ENCODE measurements at places on chromosomes 3 and 15.

DNA sequence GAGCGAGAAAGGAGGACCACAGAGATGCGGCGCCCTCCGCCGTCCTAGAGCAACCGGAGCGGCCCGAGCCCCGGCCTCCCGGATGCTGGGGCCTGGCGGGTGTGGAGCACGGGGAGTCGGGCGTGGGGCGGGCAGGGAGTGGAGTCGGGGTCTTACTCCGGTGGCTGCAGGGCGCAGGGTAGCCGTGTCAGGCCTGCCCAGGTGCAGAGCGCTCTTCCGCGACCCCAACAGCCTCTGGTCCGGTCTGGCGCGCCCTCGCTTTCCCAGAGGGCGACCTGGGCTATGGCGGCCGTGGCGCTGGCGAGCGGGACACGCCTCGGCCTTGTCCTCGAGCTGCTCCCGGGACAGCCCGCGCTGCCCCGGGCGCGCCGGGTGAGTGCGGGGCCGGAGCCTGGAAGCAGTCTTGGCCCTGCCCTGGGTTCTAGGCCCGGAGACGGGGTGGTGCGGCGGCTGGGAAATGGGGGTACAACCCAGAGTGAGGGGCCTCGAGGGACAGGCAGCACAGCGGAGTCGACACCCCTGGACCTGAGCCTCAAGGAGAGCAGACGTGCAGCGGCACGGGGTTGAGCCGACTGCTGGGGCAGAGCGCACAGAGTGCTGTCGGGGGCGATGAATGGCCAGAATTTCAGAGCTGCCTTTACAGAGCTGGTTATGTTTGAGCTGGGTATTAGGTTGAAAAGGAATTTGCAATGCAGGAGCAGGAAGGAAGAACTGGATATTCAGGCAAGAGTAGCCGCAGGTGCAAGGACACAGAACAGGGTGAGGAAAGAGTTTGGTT is at the start of gene ZNF662:
ZNF662 (plus strand) TSS at position 73 of the 778 bp plus-strand sequence. CDS start 1,973 bp downstream, outside the sequence.
- no peak for DNase-seq

DNA sequence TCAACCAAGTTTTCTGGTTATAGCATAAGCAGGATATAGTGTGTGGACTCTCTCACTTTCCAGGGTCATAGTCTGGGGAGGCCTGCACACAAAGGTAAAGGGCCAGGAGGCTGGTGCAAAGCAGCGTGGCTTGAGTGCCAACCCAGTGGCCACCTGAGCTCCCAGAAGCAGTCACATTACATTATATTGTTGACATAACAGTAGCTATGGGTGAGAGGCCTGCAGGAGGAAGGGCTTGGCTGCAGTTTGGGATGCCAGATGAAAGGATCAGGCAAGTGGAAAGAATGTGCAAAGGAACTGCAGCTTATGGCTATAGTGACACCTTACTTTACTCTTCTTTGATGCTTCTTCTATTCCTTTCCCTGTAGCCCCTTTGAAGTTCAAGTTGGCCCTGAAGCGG is 96.5 kb downstream of the FLNB start:
- no peak for DNase-seq

DNA sequence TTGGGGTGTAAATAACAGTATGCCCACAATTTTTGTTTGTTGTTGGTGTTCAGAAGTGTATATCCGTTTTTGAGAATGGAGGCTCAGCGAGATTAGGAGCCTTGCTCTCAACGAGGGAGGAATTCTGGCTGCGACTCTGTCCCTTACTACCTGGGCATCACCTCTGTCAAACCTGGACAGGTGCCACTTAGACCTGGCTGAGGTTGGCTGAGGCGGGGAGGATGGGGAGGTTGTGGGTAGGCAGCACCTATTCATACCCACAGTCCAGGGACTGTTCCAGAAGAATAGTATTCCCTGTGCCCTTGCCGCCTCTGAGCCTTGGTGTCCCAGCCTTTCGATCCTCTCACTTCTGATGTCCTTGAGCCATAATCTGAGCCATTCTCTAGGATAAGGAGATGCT is 99.9 kb downstream of the LINGO1 start:
- DNase-seq = no peak

DNA sequence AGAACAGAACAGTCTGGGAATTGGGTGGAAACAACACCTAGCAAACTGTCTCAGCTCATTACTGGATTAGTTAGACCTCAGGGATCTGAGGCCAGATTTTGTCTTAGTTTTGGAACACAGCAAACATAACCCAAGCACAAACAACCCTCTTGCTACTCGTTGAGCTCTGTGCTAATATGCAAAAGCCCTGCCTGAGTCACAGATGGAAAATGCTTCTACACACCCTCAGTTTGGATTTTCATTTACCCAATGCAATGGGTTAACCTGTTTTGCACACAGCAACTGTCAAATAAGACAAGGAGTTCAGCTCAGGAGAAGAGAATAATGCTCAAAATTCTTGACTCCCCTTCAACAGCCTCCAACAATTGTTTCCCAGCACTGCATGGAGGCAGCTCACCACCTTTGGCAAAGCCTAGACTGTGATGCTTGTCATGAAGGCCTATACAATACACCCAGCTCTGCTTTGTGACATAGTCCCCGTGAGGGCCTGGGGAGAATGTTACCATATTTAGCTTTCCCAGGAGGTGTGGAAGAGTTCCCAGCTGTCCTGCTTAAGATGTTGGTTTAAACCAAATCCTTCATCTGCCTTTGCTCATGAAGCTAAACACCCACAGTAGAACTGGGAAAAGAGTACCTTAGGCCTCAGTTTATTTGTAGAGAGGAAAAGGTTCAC is 68.9 kb upstream of the MNS1 start:
- DNase-seq = no peak

DNA sequence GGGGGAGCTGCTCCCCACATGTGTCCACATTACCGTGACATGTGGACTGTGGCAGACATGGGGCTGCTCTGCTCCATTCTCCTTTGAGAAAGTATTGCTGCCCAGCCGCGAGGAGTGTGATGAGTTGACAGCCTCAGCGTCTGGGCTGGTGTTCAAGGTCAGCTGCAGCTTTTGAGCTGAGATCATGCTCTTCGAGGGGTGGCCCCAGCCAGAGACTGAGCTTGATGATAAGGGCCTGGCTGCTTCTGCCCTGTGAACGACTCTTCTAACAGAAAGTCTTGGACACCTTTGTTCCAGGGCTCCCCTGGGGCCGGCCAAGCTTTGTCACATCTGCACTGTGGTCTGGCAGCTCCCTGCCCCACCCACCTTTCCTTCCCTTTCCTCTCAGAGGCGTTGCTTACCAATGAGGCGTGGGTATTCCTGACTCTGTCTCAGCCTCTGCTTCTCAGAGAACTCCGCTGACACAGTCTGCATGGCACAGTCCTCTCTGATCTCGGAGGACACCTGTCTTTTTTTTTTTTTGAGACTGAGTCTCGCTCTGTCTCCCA is 86.6 kb downstream of the CHRD start:
- DNase-seq = no peak

- DNase-seq = no peak
Observed at GRCh38 chr3:16429086-16429485, 84.4 kb downstream of the RFTN1 start.

DNA sequence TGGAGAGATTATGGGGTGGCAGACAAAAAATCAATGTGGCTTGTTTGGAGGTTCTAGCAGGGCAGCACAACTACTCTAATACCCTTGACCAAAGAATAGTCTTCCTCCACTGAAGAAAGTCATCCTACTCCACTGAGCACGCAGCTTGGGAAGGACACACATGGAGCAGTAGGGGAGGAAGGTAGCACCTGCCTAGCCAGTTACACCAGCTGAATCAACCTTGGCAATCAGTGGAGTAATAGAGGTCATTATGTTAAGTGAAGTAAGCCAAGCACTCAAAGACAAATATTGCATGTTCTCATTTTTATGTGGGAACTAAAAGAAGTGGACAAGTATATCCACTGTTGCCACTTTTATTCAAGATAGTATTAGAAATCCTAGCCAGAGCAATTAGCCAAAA is 555.8 kb upstream of the ALCAM start:
- no peak for DNase-seq

- DNase-seq = no peak
Observed at GRCh38 chr15:77855871-77856270, 221.6 kb downstream of the TBC1D2B start.

GRCh38 chr3:187101184-187102072 is 37.9 kb downstream of the RPL39L start:
- peak; percentile 41 for DNase-seq

DNA sequence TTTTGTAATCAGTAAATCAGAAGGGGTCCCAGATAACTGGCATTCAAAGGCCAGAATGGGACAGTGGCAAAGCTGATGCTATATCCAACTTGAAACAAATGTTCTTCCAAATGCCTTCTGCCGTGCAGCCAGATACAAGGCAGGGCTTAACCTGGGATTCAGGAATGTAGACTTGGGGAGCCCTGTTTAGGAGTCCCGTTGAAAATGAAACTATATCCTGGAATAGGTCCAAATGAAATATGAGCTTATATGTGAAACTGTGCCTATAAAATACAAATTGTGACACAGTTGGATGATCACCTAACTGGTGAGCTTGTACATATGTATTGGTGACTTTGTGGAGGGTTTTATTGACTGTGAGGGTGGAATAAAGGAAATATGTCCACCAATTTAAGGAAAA is 28.7 kb downstream of the FRMD4B start:
- DNase-seq = no peak

DNA sequence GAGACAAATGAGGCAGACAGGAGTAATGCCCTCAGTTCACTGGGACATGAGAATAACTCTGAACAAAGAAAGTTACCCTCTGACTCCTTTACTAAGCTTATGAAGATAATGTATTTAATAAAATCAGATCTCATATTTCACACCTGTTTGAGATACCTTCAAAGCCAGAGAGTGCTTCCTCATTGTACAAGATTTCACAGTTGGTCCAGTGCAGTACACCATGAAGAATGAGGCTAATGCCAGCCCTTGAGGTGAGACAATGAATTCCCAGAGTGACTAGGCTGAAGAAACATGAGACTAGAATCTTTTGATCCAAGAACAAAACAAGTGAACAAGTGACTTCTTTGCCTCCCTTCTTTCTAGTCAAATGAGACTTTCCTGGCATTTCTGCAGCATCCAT is 1133.8 kb downstream of the TUSC7 start:
- no peak for DNase-seq

- peak; percentile 55 for DNase-seq
Observed at GRCh38 chr15:85380812-85381642, 624 bp downstream of the AKAP13 start.

DNA sequence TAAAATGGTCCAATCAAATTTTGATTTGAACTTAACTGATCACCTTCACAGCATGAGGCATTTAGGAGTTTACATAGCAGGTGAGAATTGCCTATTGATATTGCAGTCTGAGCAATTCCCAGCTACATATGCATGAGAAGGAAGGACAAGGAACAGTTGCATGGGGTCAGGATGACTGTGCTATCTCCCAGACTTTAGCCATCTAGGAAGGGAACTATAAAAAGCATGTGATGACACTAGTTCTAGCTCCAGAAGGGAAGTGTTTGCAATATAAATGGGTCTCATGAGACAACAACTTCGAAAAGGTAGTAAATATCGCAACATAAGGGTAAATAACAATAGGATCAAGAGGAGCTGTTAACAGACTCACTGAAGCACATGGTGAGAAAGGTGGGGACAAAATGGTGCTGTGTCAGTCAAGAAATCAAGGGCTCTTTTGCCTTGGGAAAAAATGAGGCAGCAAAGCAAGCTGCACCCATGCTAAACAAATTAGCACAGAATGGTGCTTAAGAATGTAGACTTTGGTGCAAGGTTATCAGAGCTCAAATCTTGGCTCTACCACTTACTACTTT is 90.4 kb upstream of the SLC2A2 start:
- DNase-seq = no peak

GRCh38 chr3:89157575-89157974 is 50.2 kb downstream of the EPHA3 start:
- DNase-seq = no peak

GRCh38 chr3:134282659-134283047 is 32.0 kb upstream of the RYK start:
- no peak for DNase-seq

- DNase-seq = no peak
Observed at GRCh38 chr3:43869491-43869890, 178.8 kb downstream of the ABHD5 start.

- no peak for DNase-seq
Observed at GRCh38 chr3:186640473-186640818, 247 bp downstream of the FETUB start.

- DNase-seq = no peak
Observed at GRCh38 chr15:85795337-85796305, 896 bp upstream of the KLHL25 start.

GRCh38 chr15:29092376-29093064 is 177.1 kb downstream of the NSMCE3 start:
- no peak for DNase-seq

DNA sequence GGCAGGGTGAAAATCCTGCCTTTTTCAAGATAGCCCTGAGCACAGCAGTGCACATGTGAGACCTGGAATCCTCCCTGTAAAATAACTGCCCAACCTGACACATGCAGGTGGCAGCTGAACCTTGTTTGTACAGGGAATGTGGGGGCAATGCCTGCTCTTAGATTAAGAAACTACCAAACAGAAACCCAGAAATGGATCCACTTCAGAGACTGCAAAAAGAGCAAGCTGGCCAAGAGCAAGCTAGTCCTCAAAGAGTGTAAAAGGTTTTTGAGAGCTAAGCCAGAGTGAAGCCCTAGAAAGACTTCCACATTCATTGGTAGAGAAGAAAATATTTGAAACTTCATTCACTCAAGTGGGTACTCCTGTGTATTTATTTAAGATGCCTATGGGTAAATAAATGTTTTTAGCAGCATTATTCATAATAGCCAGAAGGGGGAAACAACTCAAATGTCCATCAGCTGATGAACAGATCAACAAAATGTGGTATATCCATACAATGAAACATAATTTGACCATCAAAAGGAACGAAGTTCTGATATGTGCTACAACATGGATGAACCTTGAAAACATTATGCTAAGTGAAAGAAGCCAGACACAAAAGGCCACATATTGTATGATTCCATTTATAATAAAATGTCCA is 96.0 kb upstream of the TSC22D2 start:
- DNase-seq = no peak

- DNase-seq = no peak
Observed at GRCh38 chr3:61053781-61054496, 197.3 kb downstream of the FHIT start.

DNA sequence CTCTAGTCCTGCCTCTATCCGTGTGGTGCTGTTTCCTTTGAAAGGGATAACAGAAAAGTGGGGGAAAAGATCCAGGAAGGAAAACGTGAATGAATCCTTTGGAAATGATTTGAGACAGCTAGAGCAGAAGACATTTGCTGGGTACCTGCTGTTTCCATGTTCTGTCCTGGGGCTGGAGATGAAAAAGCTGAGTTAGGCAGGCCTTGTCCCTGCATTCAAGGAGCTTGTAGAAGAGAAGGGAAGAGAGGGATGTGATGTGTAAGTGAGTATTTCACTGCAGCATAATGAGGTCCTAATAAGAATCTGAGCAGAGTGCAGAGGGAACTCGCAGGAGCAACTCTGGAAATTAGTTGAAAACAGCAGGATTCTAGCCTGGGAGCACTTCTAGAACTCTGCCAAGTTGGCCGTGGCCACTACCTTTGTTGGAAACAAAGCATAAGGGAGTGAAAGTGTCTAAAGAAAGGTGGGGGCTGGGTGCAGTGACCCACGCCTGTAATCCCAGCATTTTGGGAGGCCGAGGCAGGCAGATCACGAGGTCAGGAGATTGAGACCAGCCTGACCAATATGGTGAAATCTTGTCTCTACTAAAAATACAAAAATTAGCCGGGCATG is 13.8 kb upstream of the SEMA4B start:
- no peak for DNase-seq

- peak; percentile 65 for DNase-seq
Observed at GRCh38 chr3:58237941-58238681, 519 bp downstream of the ABHD6 start.

- DNase-seq = no peak
Observed at GRCh38 chr3:181872887-181873286, 161.2 kb downstream of the SOX2 start.

Measured in activated naive CD4-positive, alpha-beta T cell (primary cell).